ENCODE measurements at places on chromosomes 13 and 19.

DNA sequence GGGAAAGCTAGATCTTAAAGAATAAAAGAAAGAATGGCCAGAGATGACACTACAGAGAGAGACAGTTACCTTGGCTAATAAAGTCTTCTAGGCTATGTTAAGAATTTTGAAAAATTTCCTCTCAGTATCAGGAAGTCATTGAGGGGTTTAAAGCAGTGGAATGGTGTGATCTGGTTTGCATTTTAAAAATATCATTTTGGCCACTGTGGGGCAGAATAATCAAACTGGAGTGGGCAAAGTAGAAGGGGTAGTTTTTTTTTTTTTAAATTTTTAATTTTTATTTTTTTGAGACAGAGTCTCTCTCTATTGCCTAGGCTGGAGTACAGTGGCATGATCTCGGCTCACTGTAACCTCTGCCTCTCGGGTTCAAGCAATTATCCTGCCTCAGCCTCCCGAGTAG, 4.4 kb upstream of the CNMD start:
- DNase-seq = no peak

DNA sequence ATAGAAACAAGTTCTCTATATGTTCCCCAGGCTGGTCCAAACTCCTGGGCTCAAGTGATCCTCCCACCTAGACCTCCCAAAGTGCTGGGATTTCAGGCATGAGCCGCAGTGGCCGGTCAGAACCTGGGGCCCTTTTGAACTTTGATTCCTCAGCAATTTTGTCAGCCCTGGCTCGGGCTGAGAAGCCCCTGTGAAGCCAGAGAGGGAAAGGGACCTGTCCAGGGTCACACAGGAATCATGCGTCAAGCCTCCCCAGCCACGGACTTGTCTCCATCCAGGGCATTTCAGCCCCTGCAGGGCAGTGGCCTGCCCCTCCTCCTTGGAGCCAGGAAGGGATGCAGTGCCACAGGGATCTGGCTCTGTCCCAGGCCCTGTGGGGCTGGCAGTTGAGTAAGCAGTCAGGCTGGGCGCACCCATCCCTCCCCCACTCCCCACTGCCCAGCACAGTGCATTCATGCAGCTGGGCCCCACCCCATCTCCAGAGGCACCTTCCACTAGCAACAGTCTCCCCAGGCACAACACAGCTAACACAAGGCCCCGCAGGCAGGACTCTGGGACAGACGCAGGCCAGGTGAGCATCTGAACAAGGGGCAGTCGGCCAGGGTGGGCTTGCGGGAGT, at the start of gene CAPS:
Gene CAPS, plus strand, starts transcription at position 516 of the 619 bp plus-strand sequence. CDS start 153 bp downstream, outside the sequence.
- peak; percentile 30 for DNase-seq

DNA sequence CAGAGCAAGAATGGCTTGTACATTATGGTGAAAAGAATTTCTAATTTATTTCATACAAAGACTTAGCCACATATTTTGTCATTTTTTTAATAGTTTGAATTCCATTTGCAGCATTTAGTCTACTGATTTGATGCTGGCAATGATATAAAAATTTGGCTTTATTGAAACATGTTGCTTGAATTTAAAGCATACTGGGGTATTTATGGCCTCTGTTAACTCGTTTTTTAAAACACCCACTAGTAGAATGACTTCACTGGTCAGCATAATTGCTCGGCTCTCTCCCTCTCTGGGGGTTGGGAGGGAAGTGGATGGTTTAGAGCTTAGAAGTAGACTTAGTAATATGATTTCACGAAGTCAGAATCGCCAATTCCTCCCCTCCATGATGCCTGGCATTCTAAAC, 354.9 kb upstream of the HTR2A start:
- DNase-seq = no peak

DNA sequence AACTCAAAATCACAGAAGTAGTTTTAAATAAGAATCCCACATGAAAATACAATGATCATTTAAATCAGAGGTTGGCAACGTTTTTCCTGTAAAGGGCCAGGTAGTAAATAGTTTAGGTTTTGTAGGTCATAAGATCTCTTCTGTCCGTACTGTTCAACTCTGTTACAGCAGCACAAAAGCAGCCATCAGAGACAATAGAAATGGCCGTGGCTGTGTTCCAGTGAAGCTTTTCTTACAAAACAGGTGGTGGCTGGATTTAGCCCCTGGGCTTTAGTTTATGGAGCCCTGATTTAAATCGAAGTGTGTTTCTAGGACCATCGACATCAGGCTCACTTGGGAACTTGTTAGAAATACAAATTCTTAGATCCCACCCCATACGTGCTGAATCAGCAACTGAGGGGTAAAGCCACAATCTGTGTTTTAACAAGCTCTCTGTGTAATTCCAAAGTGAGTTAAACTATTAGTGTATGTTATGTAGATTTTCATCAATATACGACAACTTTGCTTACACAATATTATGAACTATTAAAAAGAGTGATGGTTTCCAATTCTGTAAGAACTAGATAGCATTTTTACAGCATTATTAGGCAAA, 54.8 kb upstream of the MIR17HG start:
- DNase-seq = no peak

- no peak for DNase-seq
Measured at GRCh38 chr13:102172406-102172805, 229.4 kb downstream of the FGF14 start.

DNA sequence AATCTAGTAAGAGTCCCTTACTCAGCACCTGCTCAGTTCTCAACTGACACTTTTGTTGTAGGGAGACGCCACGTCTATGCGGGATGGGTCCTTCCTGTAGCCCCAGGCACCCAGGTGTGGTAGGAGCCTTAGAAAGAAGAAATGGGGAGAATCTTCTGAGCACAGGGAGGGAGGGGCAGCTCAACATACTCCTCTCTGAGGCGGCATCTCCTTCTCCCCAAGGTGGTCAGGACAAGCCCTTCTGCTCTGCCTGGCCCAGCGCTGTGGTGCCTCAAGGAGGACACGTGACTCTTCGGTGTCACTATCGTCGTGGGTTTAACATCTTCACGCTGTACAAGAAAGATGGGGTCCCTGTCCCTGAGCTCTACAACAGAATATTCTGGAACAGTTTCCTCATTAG, 1.2 kb downstream of the KIR2DL4 start:
- DNase-seq = no peak

GRCh38 chr19:48739404-48740163, 826 bp downstream of the RASIP1 start:
- DNase-seq = no peak

- no peak for DNase-seq
Measured at GRCh38 chr13:101178406-101178805, 237.9 kb downstream of the NALCN start.

- DNase-seq = no peak
Measured at GRCh38 chr19:46599716-46600373, 1.3 kb upstream of the CALM3 start.

DNA sequence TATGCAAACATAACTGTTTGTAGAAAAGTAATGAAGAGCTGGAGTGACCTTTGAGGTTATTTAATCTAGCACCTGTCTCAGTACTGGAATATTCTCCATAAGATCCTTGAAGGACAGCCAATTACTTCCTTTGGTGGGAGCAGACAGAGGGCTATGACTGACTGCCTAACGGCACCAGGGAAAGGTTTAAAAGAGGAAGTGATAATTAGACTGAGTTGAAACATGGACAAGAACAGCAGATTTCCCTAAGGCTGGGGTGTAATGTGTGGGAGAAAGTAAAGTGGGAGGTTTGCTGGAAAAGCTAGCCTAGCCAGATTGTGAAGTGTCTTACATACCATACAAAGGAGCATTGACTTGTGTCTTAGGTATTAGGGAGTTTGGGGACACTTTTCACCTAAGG, 191.3 kb upstream of the PCDH9 start:
- DNase-seq = no peak

- no peak for DNase-seq
Measured at GRCh38 chr13:78600280-78600883, 3.0 kb downstream of the POU4F1 start.

- DNase-seq = no peak
Measured at GRCh38 chr13:67283637-67284036, 53.5 kb upstream of the PCDH9 start.

DNA sequence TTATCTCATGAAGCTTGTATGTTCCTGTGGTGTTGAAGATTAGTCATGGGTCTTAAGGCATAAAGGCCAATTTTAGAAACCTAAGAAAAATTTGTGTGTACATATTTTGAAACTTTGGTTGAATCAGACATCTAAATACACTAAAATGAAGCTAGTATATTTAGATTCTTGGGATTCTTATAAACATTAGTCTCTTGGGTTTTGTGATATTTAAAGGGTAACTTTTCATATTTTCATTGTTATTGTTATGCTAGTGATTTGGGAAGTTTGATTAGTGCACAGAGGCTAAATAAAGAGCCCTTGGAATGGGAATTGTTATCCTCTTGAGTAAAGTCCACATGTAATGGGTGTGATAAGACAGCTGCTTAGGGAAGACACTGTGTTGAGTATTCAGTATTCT, 24.5 kb downstream of the UBA2 start:
- DNase-seq = no peak

- peak; percentile 34 for DNase-seq
Measured at GRCh38 chr13:39144941-39145533, 106.8 kb downstream of the NHLRC3 start.

DNA sequence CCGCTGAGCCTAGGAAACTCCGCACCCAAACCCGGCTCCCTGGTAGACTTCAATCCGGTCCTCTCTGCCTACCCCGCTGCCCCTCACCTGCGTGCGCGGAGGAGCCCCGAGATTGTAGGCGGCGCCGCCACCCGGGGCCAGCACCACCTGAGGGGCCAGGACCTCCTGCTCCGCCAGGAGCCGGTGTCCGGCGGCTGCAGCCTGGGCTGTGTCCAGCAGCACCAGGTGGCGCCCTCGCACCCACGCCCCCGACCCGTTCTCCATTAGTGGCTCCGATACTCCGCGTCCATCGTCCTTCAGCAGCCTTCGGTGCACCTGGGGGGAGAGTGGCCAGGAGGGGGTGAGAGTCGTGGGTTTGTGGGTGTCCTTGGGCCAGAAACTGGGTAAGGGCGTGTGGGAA, 18.5 kb downstream of the MAN2B1 start:
- DNase-seq = no peak

GRCh38 chr13:106385654-106386053, 149.8 kb downstream of the EFNB2 start:
- no peak for DNase-seq

DNA sequence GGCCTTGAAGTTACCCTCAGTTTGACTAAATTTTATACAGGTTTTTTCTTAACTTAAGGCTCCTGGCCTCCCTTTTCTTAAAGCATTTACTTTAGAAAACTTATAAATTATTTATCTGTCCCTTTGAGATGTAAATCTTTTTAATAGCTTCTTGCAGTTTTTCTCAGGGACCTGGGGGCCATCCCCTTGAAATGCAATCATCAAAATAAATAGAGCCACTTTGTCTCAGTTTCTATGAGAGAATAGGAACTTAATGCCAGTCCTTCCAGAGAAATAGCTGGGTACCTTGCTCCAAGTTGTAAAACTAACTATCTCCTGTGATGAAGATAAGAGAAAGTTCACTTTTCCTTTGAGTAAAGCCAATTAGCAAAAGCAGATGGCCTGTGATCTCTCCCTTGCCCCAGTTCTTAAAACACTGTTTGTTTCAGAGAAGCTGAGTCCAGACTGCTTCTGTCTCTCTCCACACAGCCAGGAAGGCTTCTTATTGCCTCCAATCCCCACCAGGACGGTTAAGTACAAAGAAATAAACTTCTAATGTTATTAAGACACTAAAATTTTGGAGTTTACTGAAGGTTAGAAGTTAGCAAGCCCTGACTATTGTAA, 913.1 kb downstream of the OLFM4 start:
- DNase-seq = no peak

DNA sequence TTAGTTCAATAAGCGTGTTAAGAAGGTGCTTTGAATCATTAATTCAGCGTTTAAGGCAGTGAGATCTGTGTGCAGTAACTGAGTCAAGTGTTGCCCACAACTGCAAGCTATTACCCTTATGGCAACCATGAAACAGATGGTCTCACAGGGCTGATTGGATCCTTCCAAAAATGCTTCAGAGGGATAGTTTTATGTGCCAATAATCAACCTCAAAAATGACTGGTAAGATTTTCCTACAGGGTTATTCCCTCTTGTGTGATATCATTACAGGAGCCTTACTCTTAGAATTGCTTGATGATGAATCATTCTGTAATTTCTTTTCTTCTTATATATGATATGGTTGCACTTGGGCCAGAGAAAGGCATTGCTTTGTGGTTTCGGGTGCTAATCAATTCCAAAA, 1299.2 kb upstream of the ATXN8OS start:
- no peak for DNase-seq

DNA sequence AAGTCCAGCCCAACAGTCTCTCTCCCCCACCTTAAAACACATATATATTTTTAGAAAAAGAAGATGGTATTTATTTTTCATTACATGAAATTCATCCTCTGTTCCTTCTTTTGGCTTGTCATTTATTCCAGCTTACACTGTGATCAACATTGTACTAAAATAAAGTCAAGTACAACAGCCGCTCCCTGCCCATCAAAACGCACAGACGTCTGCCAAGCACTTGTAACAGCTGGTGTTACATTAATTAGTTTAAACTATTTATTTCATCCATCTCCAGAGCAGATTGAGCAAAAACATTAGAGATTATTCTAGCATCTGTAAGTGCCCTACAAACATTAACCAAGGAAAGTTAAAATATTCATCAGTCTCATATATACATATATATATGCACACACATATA, 350.5 kb downstream of the DACH1 start:
- no peak for DNase-seq

GRCh38 chr19:11251650-11252314, 10.5 kb downstream of the DOCK6 start:
- DNase-seq = no peak

GRCh38 chr19:51320280-51320657, 8.8 kb downstream of the IGLON5 start:
- no peak for DNase-seq

DNA sequence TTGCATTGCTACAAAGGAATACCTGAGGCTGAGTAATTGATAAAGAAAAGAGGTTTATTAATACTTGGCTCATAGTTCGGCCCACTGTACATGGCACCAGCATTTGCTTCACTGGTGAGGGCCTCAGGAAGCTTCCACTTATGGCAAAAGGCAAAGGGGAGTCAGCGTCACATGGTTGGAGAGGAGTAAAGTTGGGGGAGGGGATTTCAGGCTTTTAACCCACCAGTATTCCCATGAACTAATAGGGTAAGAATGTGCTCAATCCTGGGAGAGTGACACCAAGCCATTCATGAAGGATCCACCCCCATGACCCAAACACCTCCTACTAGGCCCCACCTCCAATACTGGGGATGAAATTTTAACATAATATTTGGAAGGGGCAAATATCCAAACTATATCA, 82.5 kb upstream of the MYCBP2 start:
- DNase-seq = no peak

GRCh38 chr13:49608651-49609331, 19.5 kb upstream of the ARL11 start:
- DNase-seq = no peak

GRCh38 chr19:4059891-4060620, 6.6 kb downstream of the ZBTB7A start:
- DNase-seq = no peak

- no peak for DNase-seq
Measured at GRCh38 chr13:44380404-44381165, 7.0 kb downstream of the SERP2 start.

- DNase-seq = no peak
Measured at GRCh38 chr13:109963960-109964563, 177.7 kb upstream of the IRS2 start.

GRCh38 chr19:19033426-19034203, at the start of the genes ARMC6 and SUGP2:
Gene ARMC6 (plus strand): TSS chr19:19033603. CDS start chr19:19034210, 607 bp downstream.
Gene SUGP2 (minus strand): TSS chr19:19033517. CDS start chr19:19031071, 2,446 bp downstream.
- DNase-seq = peak; percentile 94
